Left colon (tissue), 2 donors: ENCODE measurements at places on chromosomes 12 and 14.

DNA sequence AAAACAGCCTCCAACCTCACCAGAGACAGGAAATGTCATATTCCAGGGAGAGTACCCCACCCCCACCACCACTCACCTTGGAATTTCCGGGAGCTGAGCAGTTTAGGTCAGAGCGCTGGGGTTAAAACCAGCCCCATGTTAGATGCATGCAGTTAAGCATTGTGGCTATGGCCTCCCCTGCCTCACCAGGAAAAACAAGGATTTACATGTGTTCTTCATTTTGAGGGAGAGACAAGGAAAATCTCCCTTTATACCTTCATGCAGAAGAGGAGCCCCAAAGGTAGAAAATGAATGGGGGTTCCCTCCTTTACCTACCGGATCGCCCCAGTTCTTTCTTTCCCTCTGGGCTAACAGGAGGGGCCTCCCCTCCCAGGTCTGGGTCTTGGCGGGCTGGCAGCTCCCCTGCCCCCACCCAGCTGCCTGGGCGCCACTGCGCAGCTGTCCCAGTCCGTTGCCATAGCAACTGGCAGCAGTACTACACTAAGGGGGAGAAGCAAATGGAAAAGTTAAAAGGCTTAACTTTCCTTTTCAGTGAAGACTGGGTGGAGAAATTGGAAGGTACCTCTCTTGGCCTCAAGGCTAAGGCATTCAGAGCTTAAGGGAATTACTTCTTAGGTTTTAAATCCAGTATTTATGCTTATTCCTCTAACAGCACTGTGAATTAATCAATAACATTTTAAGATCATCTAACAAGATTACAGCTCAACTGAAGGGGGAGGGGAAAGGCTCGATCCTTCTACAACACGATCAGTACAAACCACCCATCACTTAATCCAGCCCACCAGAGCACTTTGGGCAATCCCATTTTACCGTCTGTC is 20.5 kb downstream of the CBX5 start:
- DNase-seq, result peak; percentile 50

- DNase-seq, result no peak
Measured at GRCh38 chr12:122090759-122091515, 12.4 kb downstream of the MLXIP start.

DNA sequence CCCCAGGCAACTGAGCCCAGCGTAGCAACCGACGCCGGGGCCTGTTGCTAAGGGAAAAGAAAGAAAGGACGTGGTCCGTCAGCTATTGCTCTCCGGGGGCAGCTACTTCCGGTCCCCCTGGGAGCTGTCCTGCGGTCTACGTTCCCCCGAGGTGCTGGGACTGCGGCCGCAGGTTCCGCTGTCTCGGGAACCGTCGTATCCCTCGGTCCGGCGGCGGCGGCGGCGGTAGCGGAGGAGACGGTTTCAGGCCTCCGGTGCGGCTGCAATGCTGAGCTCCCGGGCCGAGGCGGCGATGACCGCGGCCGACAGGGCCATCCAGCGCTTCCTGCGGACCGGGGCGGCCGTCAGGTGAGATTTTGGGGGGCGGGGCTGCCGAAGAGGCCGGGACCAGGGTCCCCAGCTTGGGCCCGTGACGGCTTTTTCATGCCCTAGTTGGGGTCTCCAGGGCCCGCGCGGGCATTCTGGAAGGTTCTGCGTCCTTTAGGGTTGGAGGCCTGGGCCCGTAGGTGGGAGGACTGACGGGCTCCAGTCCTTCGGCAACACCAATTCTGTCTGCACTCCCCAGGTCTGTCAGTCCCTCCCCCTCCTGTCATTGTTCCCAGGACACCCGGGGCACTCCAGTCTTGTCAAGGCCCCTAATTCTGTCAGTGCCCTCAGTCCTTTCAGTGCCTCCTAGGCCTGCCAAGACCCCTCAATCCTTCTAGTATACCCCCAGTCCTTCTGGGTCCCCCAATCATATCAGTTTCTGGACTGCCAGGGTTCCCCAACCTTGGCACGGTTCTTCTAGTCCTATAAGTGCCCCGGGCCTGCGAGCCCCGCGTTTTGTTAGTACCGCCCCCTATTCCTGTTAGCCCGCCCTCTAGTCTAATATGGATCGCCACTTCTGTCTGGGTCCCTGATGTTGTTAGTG is at the start of gene USP30:
Gene USP30 (plus strand): TSS at position 163 of the 910 bp plus-strand sequence. CDS start 103 bp downstream, at position 266.
- peak; percentile 82 for DNase-seq

GRCh38 chr14:100696590-100696989 is 30.1 kb upstream of the DLK1 start:
- no peak for DNase-seq

DNA sequence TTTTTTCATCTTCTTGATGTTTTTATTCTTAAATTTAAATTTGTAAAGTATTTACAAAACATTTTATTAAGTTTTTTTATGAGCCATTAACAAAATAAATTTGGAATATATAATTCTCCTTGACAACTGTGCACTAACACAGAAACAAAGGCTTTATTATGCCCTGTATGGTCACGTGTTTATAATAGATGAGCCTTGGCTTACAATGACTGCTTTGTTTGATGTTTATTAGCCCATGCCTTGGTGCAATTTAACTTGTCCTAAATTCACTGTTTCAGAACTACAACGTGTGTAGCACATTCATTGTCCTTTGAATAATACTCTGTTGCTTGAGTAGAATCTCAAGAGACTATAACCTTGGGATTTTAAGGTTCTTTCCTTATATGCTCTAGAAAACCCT is 59.8 kb downstream of the CNTN1 start:
- no peak for DNase-seq

DNA sequence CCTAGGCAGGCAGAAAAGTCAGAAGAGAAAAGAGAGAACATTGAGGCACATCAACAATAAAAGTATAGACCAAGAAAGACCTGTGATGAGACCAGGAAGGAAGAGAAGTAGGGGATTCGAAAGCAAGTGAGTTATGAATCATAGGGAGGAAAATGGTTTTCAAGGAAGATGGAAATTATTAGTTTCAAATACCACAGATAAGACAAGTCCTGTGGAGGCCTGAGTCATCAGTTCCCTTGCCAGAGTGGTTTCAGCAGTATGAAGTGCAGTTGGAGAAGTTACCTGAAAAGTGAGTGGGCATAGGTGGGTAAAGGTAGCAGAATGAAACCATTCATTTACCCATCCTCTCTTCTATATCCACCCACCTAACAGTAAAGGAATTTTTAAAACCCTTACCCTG is 25.2 kb upstream of the TSPAN8 start:
- DNase-seq, result no peak

DNA sequence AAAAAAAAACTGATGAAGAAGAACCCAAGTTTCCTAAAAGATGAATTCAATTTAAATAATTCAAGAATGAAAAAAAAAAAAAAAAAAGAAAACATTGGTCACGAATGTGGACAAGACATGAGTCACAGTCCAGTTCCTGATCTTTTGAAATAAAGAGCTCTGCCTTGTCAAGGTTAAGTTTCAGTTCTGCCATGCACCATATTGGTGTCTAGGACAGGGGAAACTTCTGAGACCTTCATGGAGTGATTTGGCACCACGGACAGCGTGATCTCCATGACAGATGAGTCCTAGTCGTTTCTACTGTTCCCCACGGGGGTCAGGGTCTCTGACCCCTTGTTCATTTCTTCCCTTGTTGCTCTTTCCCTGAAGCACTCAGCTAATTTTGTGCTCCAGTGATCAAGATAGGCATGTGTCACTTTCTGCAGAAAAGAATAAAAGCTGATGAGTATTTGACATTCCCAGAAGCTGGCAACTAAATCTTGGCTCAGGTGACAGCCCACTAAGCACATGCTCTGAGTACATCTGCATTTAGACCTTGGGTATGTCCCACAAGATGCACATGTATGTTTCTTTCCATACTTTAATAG is 1159.7 kb downstream of the BCL11B start:
- no peak for DNase-seq

DNA sequence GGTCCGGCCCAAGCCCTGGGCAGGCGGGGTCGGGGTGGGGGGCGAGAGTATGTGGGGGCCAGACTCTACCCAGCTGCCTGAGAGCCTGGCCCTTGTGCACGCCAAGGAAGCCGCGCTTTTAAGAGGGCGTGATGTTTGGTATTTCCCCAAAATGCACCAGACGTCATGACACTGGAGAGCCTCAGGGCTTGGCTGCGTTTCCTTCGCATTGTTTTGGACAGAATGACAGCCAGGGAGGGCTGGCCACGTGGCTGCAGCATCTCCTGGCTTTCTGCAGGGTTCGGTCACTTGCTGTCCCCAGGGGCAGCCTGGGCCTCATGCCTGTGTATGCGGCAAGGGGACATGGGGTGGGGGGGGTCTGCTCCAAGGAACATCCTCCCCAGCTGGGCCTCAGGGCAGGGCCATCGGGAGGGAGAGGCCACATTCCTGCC is 16.1 kb upstream of the NUDT14 start:
- DNase-seq, result no peak

- no peak for DNase-seq
Measured at GRCh38 chr14:28307506-28307905, 459.1 kb upstream of the FOXG1 start.

- no peak for DNase-seq
Measured at GRCh38 chr14:76922584-76922983, 96.4 kb downstream of the LRRC74A start.

- no peak for DNase-seq
Measured at GRCh38 chr12:130083734-130084133, 78.5 kb upstream of the FZD10 start.

DNA sequence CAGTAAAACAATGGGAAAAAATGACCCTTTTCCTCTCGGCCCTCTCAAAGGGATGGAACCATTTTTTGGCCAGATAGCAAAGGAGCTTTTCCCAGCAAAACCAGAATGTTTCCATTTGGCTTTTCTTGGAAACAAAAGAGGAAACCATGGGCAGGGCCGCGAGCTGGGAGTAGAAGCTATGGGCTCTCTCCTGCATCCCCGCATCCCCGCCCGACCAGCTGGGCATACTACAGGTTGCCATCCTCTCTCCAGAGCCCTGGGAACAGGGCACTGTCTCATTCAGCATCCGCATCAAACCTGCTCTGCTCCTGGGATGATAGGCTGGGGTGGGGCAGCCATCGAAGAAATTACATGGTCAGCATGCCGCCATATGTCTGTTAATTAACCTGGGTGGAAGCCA is 20.9 kb downstream of the CD9 start:
- DNase-seq, result no peak

DNA sequence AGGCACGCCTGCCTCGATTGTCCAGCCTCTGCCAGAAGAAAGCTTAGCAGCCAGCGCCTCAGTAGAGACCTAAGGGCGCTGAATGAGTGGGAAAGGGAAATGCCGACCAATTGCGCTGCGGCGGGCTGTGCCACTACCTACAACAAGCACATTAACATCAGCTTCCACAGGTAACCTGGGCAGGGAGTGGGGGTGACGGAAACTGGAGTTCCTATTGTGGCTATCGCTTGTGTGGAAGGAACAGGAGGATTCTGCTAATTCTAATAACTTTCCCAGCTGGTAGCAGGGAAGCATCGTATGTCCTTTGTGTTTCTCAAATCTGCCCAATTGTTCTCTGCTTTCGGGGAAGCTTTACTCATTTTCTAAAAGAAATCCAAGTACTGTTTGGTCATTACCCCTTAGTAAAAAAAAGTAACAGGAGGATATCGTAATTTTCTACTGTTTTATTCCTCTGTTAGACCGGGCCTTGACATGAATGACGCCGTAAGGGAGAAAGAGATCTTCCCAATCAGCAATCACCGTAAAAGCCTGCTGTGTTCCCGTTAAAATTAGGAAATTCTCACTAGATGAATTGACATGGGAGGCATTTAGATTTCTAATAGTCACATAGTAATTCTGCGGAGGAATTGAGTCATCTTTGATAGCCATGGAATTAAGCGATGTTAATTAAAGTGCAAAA is 449 bp downstream of the THAP2 start:
- no peak for DNase-seq

- no peak for DNase-seq
Measured at GRCh38 chr12:31201382-31201781, 124.6 kb downstream of the SINHCAF start.

GRCh38 chr14:102777711-102778337 is 575 bp downstream of the TRAF3 start:
- no peak for DNase-seq

- DNase-seq, result no peak
Measured at GRCh38 chr12:59708064-59708463, 112.2 kb downstream of the SLC16A7 start.

DNA sequence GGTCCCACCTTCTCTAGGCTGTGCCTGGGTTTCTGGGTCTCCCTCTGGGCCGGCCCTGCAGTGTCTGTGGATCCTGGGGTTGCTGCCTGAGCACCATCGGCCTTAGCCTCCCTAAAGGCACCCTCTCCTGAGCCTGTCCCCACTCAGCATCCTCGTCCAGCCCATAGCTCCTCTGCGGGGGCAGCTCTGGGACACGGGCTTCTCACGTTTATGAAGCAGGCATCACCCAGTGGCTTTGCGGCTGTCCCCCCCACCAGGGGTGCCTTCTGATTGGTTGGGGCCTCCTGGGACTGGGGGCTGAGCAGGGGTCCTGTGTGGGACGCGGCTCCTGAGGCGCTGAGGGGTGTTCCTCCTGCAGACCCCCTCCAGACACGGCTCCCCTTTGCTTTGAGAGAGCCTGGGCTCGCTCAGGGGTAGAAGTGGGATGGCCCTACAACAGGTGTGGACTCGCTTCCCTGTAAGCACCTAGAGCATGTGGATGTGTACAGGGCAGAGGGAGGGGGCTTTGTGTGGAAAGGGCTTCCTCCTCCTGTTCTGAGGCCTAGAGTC is 10.7 kb downstream of the ULK1 start:
- no peak for DNase-seq
